HEK293T (cell line): ENCODE measurements at places on chromosomes 16 and 17.

- no peak for DNase-seq
These were observed 62.0 kb downstream of the SLC39A11 start for GRCh38 chr17:73030501-73030921.

DNA sequence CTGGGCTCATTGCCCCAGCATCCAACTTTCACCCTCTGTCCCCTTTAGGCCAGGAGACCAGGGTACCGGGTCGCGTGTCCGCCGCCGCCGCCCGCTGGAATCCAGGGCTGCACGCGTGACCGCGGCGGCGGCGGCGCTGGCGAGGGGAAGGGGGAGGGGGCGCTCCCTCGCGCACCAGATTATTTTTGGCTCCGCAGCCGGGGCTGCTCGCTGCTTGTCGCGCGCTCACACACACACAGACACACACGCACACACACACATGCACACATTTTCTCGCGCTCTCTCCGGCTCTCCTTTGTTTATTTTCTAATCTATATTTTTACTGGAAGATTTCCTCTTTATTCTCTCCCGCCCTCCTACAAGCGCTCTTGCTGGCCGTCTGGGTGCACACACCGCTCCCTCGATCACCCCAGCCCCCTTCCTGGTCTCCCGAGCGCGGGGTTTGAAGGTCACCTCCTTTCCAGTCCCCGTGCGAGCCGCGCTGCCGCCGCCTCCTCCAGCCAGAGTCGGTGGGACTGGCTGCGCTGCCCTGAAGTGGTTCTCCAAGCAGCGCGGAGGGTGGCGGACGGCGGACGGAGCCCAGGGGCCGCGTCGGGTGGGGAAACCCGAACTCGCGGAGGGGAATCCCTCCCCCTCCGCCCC, 921.4 kb upstream of the EEF2KMT start:
- no peak for DNase-seq

- DNase-seq, result peak; percentile 40
These were observed 474 bp downstream of the CLN3 start for GRCh38 chr16:28491230-28491969.

GRCh38 chr16:53089434-53090285, 34.9 kb downstream of the CHD9 start:
- no peak for DNase-seq

DNA sequence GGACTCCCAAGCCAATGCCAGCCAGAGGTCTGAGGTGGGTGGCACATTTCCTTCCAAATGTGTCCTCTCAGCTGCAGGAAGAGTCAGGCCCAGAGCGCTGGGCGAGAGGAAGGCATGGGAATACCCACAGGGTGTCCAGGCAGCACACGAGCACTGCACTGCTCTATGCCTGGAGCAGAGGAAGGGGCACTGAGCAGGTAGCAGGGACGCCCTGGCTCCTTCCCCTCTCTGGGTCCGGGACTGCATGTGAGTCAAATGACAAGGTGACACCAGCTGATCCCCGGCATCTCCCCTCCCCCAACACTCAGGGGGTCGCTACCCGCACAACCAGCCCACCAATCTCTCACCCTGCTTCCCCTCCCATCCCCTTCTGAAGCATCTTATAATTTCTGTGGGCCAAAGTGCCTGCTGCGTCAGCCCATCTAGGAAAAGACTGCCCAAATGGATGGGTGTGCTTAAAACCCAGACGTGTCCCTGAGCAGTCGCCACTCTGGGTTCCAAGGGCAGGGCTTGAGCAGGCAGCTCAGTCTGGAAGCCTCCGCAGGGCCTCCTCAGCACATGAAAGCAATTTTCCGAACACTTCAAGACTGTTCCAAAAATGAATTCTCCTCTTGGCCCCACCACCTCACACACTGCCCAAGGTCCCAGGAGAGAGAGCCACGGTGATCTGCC, 12.0 kb upstream of the BCAR1 start:
- DNase-seq, result no peak

DNA sequence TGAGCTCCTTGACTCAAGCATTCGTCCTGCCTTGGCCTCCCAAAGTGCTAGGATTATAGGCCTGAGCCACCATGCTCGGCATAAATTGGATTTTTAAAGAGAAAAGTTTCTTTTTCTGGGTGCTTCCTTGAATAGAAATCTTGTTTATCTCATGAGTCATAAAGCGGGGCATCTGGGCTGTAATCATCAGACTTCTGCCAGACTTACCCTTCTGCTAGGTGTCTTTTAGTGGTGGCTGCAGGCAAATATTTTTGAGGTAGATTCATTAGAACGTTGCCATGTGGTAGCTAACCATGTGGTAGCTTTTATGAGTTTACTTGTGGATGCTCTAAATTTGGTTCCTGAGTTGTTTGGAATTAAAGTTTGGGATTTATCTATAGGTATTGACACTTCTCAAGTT, 13.4 kb downstream of the PGS1 start:
- no peak for DNase-seq

DNA sequence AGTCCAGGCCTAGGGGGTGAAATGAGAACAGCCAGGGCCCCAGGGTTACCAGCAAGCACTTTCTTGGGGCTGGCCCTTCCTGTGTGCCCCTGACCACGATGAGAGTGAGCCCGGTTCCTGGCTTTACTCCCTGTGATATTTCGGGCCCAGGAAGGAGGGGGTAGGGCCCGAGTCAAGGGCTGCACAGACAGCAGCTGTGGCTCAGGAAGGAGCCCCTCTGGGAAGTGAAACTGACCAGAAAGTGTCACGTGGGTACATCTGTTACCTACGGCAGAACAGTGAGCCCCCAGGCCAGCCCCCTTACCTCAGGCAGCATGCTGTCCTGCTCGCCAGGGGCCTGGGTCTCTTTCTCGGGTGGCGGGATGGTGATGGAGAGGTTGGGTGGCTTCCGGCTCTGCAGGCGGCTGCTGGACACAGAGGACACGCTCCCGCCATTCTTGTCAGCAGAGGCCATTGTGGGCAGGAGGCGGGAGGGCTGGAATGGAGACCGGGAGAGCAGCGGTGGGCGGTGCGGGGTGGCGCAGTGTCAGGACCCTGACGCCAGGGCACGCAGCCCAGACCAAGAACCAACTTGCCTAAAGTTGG, 13.8 kb downstream of the AANAT start:
- no peak for DNase-seq

- DNase-seq, result no peak
These were observed 2.7 kb downstream of the LITAF start for GRCh38 chr16:11583889-11584565.

- DNase-seq, result no peak
These were observed 60.1 kb upstream of the MED9 start for GRCh38 chr17:17416400-17417360.

- DNase-seq, result no peak
These were observed 6.3 kb downstream of the PDF start for GRCh38 chr16:69324013-69324531.

GRCh38 chr17:73215447-73215846, 22.6 kb downstream of the COG1 start:
- no peak for DNase-seq

GRCh38 chr16:88069397-88070168, 118.3 kb downstream of the BANP start:
- no peak for DNase-seq

- no peak for DNase-seq
These were observed 9.2 kb upstream of the SRRM2 start for GRCh38 chr16:2743007-2743810.

DNA sequence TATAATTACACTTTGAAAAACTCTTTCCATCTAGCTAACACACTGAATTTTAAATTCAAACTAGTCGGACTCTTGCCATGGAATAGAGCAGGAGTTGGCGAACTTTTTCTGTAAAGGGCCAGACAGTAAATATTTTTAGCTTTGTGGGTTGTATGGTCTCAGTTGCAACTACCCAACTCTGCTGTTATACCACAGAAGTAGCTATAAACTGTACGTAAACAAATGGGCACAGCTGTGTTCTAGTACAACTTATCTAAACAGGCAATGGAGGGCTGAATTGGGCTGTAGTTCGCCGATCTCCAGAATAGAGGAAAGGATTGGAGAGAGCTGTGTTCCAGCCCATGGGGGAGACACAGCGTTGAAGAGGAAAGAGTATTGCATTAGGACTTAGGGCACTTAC, 8.7 kb downstream of the CNTROB start:
- DNase-seq, result no peak

DNA sequence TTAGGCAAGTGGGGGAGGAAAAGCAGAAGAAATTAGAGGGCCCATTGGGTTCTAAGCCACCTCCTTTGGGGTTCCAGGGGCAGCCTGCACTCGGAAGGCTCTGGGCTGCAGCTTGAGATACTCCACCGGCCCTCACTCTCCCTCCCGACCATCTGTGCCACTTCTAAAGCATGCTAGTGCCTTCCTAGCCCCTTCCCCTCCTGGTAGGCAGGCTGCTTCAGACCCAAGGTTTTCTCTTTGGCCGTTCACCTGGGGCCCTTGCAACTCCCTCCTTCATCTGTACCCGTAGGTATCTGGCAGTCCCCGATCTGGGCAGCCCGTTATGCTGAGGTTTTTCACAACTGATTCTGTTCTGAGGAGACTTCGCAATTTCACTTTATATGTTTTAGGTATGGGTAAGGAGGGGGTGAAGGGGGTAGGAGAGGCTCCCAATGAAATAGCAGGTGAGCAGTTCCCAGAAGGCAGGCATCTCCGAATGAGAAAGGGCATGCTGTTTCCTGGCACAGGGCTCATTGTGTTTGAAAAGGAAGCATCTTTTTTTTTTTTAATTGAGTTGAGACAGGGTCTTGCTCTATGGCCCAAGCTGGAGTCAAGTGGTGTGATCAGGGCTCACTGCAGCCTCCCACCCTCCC, 98.7 kb downstream of the RAB11FIP4 start:
- DNase-seq, result no peak

DNA sequence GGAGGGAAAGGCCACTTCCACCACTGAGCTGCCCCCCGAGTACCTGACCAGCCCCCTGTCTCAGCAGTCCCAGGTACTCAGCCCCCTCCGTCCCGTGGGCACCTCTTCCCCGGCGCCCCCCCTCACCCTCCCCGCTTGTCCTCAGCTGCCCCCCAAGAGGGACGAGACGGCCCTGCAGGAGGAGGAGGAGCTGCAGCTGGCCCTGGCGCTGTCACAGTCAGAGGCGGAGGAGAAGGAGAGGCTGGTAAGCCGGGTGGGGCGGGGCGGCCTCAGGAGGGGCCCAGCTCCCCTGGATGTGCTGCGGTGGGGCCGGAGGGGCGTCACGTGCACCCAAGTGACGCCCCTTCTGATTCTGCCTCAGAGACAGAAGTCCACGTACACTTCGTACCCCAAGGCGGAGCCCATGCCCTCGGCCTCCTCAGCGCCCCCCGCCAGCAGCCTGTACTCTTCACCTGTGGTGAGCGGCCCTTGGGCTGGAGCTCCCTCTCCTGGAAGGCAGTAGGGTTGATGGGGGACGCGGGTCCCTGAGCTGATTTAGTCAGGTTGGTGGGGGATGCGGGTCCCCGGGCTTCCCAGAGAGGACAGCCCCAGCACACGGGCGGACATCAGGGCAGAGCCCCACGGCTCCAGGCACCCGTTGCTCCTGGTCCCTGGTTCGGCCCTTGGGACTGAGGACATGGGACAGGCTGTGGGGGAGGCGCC, 9.5 kb upstream of the MRPL12 start:
- DNase-seq, result peak; percentile 34

GRCh38 chr16:81601008-81601428, 156.4 kb downstream of the CMIP start:
- no peak for DNase-seq

- no peak for DNase-seq
These were observed 3.3 kb downstream of the PGS1 start for GRCh38 chr17:78381601-78382232.

DNA sequence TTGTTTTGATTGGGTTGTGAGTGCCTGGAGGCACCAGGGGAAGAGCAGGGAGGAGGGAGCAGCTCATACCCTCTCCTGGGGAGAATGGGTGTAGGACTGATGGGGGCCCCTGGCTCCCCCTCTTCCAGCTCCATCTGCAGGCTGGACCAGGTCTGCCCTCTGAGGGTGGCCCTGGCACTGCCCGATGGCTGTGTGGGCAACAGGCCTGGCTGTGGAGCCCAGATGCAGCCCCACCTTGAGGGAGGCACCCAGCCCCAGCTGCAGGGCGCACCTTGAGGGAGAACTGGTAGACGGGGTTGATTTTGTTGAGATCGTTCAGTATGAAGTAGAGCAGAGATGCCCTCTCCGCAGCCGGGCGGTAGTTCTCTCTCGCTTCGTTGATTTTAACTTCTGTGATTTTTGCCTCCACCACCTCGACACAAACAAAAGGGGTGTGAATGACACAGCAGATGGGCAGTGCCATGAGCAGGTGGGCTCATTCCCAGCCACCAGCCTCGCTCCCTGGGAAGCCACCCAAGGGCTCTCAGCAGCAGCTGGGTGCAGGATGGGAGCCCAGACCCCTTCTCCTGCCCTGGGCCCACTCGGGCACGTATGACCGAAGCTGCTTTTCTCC, 71.6 kb downstream of the PGS1 start:
- no peak for DNase-seq

- DNase-seq, result no peak
These were observed 9.8 kb upstream of the JUP start for GRCh38 chr17:41796121-41796895.

GRCh38 chr17:39634384-39634871, 2.5 kb upstream of the STARD3 start:
- peak; percentile 38 for DNase-seq

DNA sequence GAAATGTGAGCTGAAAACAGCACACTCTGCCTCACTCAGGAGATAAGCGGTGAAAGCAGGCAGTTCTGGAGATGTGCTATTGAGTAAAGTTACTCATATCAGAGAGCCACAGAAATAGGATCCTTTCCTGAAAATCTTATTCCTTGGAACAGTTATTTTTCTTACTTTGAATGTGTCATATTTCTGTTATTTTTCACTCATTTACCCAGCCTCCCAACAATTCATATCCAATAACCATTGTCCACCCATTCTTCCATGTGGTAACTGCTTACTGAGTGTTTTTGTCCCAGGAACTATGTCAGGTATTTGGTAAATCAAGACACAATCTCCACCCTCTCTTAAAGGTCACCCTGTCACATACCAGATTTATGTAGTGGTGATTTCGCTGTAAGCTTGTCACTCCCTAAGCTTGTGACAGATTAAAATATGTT, 144.9 kb downstream of the PARN start:
- no peak for DNase-seq

DNA sequence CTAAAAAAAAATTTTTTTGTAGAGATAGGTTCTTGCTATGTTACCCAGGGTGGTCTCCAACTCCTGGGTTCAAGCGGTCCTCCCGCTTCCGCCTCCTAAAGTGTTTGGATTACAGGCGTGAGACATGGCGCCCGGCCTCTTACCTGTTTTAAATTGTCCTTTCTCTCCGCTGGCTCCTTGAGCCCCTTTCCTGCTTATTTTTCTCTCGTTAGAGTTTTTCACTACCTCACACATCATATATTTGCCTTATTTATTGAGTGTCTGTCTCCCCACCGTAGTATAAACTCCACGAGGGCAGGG, 760 bp upstream of the SEC14L5 start:
- DNase-seq, result no peak

- no peak for DNase-seq
These were observed 22.9 kb downstream of the KLHDC4 start for GRCh38 chr16:87742781-87743490.
